ENCODE measurements at places on chromosomes 3 and 15. TPM values are rescaled to one million over a fixed set of nuclear protein-coding genes. Genes with fewer than 3 reads are reported as not detected.

Gene RHCG
- total RNA-seq = not detected

Gene WDR93
- total RNA-seq = 0.25 TPM

Gene MPI
- 61.3 TPM for total RNA-seq

Gene CYP8B1
- not detected for total RNA-seq

Gene PLSCR2
- not detected for total RNA-seq
